Stimulated activated CD8-positive, alpha-beta memory T cell treated with anti-CD3 and anti-CD28 coated beads, Interleukin-7, amount 100 ng/mL, for 1 hour (primary cell): ENCODE measurements at places on chromosomes 16 and 17.
A peak's percentile ranks its signal among the peaks of the same experiment; 100 is the strongest.

DNA sequence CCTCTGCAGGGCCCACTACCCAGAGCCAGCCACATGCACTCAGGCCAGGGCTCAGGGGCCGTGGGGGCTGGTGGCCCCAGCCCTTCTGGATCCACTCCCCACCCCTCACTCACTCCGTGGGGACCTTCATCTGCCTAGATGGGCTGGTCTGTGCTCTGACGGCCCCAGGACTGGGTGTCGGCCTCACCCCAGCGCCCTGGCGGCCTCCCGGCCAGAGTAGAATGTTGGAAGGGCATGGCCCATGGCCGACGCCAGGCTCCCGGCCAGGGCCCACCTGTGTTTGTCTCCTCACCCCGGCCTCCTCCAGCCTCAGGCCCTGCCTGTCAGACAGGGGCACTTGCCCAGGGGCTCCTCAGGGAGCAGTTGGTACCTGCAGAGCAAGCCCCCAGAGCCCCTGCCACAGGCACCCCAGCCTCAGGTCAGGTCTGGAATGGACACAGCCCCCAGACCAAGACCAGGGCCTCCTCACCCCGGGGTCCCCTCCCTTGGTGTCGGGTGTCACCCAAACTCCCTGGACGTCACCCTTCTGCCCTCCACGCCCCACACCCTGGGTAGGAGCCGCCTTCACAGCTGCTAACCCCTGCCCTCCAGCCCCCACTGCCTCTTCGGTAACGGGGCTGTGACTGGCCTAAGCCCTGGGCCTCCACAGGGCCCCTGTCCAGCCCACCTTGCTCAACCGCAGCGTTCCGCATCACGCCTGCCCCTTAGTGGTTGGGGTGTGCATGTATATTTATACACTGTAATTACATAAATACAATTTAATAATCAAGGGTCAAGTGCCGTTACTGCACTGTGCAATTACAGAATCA lies 3.0 kb upstream of the CDH15 start:
- DNase-seq = no peak

GRCh38 chr17:27994586-27994985 lies 47.9 kb upstream of the NLK start:
- no peak for DNase-seq

- DNase-seq = no peak
Observed at GRCh38 chr16:27993587-27993986, 69.9 kb downstream of the GSG1L start.

GRCh38 chr17:48993305-48993704 lies 3.9 kb upstream of the IGF2BP1 start:
- DNase-seq = no peak

GRCh38 chr16:49920397-49920796 lies 64.5 kb upstream of the ZNF423 start:
- no peak for DNase-seq

DNA sequence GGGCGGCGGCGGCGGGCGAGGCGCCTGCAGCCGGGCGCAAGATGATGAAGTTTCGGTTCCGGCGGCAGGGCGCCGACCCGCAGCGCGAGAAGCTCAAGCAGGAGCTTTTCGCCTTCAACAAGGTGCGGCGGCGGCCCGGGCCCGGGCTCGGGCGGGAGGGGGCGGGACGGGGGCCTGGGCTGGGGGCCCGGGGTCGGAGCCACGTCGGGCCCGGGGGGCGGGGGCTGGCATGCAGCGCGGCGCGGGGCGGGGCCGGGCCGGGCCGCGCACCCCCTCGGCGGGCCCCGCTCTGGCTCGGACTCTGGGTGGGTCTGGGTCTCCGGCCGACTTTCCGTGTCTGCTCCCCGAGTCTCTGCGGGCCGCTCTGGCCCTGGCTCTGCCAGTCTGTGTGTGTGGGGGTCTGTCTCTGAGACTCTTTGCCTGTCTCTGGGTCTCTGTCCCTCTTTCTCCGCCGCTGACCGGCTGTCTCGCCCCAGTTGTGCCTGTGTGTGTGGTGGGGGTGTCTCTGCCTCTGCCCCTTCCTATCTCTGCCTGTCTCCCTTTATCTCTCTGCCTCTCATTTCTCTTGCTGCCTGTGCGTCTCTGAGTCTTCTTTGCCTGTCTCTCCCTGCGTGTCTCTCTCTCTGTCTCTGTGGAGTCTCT lies 328 bp downstream of the LLGL1 start:
- peak; percentile 14 for DNase-seq

GRCh38 chr17:63701868-63702720 lies 2.2 kb upstream of the LIMD2 start:
- peak; percentile 41 for DNase-seq

DNA sequence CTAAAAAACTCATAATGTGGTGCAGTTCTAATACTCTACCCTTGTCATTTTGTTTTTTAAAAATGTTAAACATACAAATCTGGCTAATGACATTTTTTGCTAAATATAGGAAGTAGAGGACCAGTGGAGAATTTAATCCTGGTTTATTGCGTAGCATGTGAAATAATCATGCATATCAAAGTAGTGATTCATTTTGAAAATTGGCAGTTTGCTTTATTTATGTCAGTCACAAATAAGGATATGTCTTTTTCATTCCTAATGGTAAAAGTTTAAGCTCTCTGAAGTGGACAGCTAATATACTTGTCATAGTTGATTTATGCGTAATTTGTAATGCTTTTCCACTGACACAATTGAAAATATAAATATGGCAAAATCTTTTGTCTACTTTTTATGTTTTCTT lies 224.2 kb downstream of the BCAS3 start:
- no peak for DNase-seq

GRCh38 chr17:47004906-47005305 lies 25.9 kb upstream of the RPRML start:
- no peak for DNase-seq

GRCh38 chr16:1308036-1308976 lies 1.1 kb upstream of the UBE2I start:
- no peak for DNase-seq

DNA sequence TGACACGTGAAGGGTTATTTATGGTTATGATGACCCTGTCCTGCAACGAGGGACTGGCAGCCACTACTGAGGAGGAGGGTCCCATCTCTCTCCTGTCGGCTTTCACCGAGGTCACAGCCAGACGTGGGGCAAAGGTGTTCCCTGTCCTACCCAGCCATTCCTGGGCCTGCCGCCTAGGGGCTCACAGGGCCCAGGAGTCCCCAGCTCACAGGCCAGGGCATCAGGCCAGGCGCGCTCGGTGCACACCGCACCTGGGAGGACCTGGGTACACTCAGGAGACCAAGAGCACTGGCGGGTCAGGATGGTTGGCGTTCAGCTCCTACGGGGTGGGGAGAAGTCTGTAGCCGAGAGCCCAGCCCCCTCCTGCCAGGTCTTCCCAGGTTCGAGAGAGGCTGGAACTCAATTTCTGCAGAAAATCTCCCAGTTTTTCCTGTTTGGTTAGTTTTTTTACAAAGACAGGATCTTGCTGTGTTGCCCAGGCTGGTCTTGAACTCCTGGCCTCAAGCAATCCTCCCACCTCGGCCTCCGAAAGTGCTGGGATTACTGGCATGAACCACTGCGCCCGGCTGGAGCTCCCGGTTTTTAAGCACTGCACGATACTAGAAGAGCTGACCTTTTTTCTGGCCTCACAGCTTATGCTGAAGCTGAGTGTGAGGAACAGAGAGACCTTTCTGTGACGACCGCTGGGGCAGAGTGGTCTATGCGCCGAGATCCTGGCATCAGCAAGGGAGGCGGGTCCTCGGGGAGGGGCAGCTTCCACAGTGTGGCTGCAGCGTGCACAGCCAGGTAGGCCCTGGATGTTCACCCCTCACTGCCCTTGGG lies 7.7 kb downstream of the CYBC1 start:
- no peak for DNase-seq

- DNase-seq = no peak
Observed at GRCh38 chr17:64783556-64784352, 121.6 kb upstream of the SMURF2 start.

DNA sequence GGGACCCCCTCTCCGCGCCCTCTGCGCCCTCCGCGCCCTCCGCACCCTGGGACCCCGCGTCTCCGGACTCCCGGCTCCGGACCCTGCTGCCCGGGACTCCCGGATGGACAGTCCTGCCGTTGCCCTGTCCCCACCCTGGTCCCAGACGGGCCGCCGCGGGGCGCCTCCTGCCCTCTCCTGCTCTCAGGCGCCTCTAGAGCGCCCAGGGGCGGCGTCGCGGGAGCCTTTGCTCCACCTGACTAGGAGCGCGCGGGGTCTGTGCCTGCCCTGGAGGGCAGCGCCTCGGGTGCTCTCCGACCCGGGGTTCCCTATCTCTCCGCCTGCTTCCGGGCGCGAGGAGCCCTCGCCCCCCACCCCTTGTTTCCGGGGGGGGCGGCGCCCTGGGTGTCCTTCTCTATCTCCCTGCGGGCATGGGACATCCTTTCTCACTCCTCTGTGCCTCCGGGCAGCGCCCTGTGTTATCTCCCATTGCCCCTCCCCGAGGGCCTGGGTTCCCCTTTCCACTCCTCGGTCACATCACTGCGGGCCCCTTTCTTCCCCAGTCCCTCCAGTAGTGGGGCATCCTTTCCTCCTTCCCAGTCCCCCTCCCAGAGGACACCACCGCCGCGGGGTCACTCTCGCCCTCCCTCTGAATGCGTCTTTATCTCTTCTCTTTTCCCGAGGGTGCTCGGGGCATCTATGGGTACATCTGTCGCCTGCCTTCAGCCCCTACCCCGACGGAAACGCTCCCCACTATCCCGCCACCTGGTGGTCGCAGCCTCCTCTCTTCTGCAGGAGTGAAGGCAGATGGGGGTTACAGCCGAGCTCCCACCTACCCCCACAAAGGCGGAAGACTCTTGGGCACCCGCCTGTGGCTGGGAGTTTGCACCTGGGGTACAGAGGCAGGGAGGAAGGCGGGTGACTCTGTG lies 875 bp downstream of the PRKCB start:
- peak; percentile 33 for DNase-seq

DNA sequence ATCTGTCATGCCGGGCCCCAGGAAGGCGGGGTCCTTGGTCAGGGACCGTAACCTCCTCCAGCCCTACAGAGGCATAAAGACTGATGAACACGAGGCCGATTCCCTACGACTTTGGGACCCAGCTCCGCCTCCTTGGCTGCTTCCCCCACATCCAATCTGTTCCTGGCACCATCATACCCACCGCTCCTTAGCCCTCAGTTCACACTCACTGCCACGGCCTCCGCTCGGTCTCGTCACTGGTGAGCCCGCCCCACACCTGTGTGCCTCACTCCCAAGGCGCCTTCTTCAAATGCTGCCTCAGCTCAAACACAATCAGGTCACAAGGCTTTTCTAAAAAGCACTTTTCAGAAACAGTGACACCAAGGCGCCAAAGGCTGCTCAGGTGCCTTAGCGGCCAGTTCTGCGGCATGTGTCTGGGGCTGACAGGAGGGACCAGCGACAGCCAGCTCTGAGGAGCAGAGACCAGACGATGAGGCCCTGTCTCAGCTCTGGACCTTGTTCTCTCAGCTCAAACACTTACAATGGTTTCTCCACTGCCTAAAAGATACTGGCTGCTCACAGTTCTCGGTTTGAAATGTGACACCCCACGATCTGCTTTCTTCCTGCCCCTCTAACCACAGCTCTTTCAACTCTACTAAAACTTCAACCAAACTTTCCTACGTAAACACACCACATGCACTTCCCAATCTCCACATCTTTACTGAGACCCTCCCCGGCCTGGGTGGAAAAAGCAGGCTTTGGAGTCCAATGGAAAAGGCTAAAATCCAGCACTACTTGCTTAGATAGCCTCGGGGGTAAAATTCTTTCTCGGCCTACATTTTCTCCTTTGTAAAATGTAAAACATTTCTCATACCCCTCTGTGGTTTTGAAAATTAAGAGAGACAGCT lies 33.2 kb downstream of the CYB5D2 start:
- DNase-seq = no peak

DNA sequence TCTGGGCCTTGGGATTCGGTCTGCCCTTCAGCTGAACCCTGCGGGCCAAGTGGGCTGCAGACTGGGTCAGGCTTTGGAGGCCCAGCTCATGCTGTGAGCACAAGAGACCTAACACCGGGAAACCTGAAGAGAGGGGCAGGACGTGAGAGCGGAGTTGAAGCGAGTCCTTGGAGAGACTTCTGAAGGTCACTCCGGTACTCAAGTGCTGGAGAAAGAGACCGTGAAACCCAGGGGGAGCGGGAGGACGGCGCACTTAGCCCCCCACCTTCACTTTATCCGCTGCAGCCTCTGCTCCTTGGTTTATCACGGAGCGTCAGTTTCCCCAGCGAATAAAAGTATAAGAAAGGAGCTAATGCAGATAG lies 361 bp downstream of the UQCRC2 start:
- no peak for DNase-seq

DNA sequence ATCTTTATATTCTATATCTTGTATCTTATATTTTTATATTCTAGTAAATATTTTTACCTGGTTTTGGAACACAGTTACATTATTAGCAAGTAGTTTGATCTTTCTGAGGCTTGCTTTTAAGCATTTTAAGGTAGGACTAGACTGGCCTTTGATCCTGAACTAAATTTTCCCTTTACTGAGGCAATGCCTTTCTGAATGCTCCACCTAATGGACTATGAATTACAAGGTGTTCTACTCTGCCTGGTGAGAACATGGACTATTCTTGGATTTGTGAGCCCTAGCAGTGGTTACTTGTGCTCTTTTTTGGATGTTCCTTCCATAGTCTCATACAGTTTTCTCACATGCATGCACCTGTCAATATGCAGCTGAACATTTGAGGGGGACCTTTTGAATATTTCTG lies 32.5 kb upstream of the SMIM36 start:
- DNase-seq = no peak

DNA sequence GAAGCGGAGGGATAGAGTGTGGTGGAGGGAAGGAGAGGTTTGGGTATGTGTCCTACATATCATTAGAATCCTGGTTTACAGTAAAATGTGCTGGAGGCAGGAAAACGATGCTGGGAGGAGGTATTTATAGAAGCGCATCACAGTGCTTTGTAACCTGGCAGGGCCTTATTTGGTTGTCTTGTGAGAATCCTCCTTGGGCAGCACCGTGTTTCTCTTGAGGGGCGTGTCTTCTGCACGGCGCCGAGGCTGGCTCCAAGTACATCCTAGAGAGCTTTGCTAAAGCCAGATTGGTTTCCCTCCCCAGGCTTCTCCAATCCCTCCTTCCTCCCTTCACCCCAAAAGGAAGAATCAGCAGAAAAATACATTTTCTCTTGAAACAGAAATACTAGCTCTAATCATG lies 24.4 kb downstream of the CACNG5 start:
- DNase-seq = no peak

DNA sequence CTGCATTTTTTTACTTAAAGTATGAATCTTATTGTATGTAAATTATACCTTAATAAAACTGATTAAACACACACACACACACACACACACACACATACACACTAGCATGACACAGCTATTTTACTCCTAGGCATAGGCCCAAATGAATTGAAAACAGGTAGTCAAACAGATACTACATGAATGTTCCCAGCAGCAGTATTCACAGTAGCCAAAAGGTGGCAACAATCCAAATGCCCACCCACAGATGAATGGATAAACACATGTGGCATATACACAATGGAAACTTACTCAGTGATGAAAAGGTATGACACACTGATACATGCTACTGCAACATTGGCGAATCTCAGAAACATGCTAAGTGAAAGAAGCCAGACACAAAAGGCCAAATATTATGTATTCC lies 223.5 kb downstream of the CYB561 start:
- no peak for DNase-seq
